Activated T-cell treated with anti-CD3 and anti-CD28 coated beads for 1 hour (primary cell): ENCODE measurements at places on chromosomes 16 and 17.

DNA sequence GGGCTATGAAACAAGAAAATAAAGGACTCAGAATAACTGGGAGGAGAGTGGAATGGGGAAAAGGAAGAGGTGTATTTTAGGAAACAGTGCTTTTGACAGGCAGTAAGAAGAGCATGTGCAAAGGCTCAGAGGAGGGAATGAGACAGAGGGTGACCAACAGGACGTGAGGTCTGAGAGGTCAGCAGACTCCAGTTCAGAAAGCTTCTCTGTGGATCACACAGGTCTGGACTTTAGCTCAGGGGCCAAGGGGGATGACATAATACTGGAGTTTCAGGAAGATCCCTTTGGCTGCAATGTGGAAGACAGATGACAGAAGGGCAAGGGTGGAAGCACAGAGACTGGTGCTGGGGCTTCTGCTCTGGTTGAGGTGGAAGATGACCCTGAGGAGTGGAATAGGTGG lies 489.9 kb upstream of the CDH5 start:
- no peak for DNase-seq

DNA sequence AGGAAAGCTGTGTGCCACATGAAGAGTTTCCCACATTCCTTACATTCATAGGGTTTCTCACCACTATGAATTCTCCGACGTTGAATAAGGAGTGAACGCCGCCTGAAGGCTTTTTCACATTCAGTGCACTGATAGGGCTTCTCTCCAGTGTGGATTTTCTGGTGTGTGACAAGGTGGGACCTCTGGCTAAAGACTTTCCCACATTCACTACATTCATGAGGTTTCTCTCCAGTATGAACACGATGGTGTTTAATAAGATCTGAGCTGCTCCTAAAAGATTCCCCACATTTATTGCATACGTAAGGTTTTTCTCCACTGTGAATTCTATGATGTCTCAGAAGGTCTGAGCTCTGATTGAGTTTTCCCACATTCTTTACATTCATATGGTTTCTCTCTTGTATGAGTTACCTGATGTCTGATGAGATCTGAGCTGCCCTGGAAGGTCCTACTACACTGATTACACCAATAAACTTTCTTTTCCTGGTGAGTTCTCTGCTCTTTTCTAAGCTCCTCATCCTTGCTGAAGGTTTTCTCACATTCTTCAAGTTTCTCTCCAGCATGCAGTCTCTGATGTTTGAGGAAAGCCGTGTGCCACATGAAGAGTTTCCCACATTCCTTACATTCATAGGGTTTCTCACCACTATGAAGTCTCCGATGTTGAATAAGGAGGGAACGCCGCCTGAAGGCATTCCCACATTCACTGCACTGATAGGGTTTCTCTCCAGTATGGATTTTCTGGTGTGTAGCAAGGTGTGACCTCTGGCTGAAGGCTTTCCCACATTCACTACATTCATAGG lies 10.0 kb downstream of the ZNF594 start:
- no peak for DNase-seq

DNA sequence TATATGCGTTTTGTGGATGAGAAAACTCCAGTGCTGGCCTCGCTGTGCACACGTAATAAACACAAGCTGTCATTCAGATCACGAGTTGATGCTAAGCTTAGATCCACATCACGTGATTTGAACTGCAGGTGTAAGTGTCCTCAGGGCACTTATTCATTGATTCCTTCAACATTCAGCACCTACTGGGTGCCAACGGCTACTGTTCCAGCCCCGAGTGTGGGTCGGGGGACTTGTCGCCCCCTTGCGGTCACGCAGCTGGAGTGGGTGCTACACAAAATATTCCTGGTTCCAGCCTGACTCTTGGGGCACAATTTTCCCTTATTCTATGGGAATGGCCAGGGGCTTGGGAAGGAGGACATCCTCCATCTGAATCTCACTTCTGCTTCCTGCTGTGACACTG lies 29.9 kb upstream of the GINS2 start:
- no peak for DNase-seq

DNA sequence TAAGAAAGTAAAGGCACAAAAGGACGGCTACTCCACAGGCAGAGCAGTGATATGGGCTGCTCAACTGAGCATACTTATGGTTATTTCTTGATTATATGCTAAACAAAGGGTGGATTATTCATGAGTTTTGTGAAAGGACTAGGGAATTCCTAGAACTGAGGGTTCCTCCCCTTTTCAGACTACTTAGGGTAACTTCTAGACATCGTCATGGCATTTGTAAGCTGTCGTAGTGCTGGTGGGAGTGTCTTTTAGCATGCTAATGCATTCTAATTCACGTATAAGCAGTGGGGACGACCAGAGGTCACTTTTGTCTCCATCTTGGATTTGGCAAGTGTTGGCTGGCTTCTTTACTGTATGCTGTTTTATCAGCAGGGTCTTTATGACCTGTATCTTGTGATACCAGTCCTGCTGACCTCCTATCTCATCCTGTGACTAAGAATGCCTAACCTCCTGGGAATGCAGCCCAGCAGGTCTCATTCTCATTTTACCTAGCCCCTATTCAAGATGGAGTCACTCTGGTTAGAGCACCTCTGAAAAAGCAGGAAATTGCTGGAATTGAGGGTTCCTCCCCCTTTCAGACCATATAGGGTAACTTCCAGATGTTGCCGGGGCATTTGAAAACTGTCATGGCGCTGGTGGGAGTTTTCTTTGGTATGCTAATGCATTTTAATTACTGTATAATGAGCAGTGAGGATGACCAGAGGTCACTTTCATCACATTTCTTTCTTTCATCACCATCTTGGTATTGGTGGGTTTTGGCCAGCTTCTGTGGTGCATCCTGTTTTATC lies 388.5 kb downstream of the XYLT1 start:
- no peak for DNase-seq

DNA sequence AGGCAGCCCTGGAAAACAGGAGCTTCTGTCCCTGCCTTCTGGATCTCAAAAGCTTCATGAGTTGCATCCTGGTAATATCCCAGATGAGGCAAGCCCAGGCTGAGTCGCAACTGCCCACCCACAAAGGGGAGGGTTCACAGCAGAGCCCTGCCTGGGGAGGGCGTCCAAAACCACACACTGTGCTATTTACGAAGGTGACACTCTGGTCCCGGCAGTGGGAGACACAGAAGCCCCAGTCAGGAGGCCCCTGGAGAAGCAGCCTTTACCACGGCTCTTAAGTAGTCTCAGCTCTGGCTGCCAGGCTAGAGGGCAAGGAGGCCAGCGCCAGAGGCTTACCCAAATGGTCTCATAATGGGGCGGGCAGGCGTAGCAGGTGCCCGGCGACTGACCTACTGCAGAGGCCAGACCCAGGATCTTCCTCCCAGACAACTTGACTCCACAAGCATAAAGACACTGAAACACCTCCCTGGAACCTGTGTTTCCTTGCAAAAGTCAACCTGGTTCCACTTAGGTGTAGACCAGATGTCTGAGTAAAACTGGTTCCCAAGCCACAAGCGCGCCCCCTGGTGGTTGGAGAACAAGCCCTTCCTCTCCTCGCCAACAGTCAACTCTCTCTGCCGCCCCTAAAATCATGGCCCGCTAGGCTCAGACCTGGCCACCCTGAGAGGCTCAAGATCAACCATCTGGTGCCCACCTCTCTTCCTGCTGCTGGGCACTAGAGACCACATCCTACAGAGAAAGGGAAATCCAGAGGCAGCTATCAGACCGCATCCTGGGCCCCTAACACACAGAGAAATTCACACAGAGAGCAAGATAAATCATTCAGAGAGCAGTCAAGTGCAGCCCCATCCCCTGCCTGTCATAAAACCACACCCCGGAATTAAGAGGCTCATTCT lies 5.2 kb downstream of the AXIN2 start:
- peak; percentile 98 for DNase-seq

DNA sequence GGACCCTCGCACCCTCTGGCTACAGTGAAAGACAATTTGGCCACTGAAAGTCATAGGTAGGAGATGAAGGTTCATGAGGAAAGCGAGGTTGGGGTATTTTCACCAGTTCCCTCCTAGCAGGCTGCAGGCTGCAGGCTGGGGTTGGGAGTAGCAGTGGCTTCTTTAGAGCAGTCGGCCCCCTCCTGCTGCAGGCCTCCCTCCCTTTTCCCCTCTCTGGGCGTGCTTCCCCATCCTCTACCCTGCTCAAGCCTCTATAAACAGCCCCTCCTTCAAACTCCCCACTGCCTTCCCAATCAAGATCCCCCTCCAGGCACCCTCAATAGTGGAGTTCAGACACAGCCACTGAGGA lies 41.8 kb downstream of the GAS7 start:
- no peak for DNase-seq

GRCh38 chr17:610276-610675 lies 104.4 kb downstream of the VPS53 start:
- no peak for DNase-seq

GRCh38 chr17:35807371-35808144 lies 1.7 kb upstream of the TAF15 start:
- no peak for DNase-seq

DNA sequence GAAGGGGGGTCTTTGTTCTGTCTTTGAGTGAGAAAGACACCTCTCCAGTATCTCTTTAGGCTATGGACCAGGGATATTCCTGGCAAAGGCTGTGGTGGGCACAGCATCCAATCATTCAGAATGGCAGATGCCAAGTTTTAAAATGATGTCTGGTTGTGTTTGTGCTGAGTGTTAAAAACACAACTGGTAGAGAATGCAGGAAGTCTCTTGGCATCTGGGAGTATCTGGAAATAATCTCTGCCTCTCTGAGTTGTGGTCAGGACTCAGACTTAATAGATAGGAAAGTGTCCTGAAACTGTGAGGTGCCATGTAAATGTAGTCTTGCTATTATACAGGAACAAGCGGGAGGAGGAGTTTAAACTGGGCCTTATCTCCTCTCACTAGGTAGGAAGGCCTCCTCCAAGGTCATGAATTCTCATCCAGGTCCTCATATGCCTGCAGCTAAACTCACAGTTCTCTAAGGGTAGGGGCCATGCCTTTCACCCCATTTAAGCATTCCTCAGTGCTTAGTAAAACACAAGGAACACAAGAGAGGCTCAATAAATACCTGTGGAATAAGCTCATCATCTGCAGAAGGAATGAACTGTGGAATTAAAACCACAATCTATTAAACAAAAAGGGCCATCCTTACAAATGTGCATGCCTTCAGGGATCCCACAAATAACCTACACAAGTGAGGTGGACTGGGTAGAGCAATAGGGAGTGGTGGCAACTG lies 317.6 kb downstream of the CBLN1 start:
- no peak for DNase-seq

GRCh38 chr16:11300560-11300892 lies 19.4 kb upstream of the PRM1 start:
- no peak for DNase-seq

GRCh38 chr17:68835071-68835470 lies 120.1 kb downstream of the ABCA8 start:
- no peak for DNase-seq

DNA sequence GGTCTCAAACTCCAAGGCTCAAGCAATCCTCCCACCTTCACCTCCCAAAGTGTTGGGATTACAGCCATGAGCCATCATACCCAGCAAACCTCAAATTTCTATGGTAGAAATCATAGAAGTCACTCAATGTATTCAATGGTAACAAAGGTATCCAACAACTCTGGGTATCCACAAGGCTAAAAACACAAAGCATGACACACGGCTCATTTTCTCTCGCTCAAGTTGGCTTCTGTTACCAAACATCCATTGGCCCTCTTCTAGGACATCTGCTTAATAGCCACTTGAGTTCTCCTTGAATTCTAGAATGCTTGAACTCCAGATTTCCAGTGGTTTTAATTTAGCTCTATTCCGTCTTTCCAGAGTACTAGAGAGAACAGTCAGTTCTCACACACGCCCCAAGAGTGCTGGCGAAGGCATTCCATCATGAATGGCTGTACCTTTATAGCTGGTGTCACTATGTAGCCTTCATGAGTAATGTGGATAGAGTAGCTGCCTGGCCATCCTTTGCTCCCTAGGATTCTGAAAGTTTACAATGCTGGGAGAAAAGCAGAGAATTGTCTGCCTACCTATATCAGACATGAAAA lies 42.6 kb downstream of the SPAG9 start:
- no peak for DNase-seq

GRCh38 chr17:3751836-3752235 lies 28.1 kb downstream of the HASPIN start:
- no peak for DNase-seq

GRCh38 chr17:48594538-48595277 lies 1.1 kb upstream of the HOXB5 start:
- DNase-seq, result no peak

DNA sequence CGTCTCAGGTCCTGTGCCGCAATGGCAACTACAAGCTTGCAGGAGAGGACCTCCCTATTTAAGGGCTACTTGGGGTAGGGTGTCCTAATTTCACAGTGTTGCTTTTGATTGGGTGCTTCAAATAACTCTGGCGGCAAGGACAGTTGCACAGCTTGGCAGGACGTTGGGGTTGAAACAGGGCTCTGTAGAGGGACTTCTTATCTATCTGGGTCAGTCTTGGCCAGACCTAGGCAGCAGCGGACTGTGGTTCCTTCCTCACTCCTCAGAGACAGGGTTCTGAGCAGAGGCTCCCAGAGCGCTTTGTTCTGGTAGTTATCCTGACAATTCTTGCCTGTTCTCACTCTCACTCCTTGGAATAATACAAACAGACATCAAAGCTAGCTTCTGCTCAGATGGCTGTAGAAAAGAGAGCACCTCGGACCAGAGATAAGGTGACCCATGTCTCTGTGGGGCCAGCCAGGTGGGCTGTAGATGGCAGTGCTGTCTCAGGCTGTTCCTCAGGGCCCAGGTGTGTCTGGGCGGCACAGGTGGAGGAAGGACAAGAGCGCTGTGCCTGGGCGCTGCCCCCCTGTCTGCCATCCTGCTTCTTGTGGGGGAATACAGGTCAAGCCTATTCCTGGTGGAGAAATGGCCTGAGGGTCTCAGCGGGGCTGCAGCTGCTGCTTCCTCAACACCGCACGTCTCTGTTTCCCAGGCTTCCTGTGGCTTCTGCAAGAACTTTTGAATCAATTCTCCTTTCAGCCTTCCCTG lies 61.0 kb downstream of the PLD6 start:
- DNase-seq, result no peak

DNA sequence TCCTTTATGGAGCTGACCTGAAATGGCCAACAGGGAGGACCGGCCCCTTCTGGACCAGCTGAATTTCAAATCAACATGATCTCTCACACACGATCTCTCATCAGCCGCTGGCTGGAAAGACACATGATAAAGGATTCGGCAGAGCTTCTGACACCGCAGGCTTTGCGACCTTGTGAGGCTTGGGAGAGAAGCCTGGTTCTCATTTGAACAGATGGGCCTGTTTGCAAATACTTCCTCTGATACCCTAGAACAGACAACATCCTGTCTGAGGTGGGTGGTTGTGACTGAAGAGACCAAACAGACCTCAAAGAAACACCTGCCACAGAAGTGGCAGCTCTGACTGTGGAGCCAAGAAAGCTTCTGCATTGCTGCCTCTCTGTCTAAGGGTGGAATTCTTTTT lies 77.9 kb upstream of the SDK2 start:
- peak; percentile 19 for DNase-seq

- DNase-seq, result no peak
These were observed 12.3 kb upstream of the NLRC3 start for GRCh38 chr16:3589441-3589921.

GRCh38 chr16:4913130-4913773 lies 23.7 kb downstream of the PPL start:
- DNase-seq, result no peak
